ENCODE measurements at places on chromosomes 16 and 17. TPM values are rescaled to one million over a fixed set of nuclear protein-coding genes. Genes with fewer than 3 reads are reported as not detected.

The KRTAP1-1 gene
- total RNA-seq = not detected

The MT1A gene
- 62.4 TPM for total RNA-seq

The PAQR4 gene
- total RNA-seq = 36.0 TPM

The CHST6 gene
- 2.2 TPM for total RNA-seq

The NPIPA8 gene
- total RNA-seq = not detected

The CIITA gene
- not detected for total RNA-seq

The ABI3 gene
- total RNA-seq = 0.86 TPM

The CD79B gene
- not detected for total RNA-seq

The MT1E gene
- total RNA-seq = 1,203 TPM

The CES3 gene
- total RNA-seq = not detected

The SYT17 gene
- 0.07 TPM for total RNA-seq

DNA sequence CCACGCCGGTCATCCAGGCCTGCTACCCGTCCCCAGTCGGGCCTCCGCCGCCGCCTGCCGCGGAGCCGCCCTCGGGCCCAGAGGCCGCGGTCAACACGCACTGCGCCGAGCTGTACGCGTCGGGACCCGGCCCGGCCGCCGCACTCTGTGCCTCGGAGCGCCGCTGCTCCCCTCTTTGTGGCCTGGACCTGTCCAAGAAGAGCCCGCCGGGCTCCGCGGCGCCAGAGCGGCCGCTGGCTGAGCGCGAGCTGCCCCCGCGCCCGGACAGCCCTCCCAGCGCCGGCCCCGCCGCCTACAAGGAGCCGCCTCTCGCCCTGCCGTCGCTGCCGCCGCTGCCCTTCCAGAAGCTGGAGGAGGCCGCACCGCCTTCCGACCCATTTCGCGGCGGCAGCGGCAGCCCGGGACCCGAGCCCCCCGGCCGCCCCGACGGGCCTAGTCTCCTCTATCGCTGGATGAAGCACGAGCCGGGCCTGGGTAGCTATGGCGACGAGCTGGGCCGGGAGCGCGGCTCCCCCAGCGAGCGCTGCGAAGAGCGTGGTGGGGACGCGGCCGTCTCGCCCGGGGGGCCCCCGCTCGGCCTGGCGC lies 2.4 kb downstream of the HIC1 start:
- DNase-seq = no peak

DNA sequence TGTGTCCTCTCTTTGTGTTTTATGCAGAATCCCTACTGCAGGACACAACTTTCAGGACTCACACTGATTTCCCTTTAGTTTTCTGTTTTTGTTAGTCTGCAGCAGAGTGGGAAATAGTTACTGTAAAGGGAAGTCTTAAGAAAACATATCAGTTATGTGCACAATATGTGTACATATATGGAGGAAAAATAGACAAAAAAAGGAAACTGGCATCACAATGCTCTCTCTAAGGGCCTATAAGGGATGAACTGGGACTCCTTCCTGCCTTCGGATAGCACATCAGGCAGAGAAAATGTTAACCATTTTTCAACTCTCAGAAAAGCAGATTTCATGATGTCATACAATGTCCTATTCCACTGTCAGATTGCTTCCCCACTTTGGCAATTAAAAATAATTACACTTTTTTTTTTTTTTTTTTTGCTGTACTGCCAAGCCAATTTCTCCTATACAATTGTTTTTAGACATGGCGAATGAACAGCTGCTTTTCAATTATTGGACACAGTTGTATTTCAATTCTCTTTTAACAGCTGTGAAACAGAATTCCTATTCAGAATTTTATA lies 112.5 kb upstream of the KCNJ16 start:
- no peak for DNase-seq

- no peak for DNase-seq
Observed at GRCh38 chr16:1825864-1826690, 548 bp downstream of the HAGH start.

DNA sequence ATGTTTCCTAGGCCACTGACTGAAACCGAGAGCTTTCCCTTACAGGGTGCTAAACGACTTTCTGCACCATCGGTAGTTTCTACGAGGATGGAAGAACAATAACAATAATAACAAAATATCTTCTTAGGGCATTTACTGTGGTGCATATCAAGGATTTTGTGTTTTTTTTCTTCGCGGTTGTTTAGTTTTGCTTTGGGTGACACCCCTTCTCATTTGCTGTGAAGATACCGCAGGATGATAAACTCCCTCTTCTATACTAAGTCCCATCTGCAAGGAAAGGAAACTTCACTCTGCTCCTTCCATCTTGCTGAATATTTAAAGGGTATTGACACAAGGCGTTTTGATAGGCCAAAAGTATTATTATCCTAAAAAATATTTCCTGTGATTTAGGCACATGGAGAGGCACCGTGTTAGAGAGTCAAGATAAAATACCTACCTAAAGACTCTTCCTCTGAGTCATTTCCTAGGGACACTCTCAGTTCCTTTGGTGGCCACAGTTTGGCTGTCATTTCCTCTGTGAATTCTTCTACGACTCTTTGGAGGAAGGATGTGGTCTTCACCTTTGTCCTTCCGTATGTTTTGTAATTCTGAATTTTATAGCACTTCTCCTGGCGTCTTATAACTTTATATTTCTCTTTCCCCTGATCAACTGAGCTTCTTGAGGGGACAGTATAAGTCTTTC lies 318.8 kb downstream of the CDH13 start:
- DNase-seq = no peak

GRCh38 chr17:66301367-66301863 lies 998 bp upstream of the PRKCA start:
- DNase-seq = no peak

DNA sequence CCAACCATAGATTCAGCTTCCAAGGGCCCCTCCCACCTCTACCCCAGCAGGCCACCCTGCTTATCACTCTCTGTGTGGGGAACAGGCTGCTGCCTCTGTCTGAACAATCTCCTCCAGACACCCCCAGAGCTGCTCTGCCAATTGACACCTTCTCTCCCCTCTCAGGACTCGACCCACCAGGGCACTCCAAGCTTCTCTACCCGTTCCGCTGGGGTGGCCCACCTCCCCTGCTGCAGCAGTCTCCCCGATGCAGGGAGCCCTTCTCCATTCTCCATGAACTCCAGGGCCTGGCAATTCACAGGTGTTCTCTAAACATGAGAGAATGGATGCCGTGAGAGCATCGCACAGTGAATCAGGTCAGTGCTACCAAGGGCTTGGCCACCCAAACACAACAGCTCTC lies 28.3 kb upstream of the FAAP100 start:
- DNase-seq = no peak

DNA sequence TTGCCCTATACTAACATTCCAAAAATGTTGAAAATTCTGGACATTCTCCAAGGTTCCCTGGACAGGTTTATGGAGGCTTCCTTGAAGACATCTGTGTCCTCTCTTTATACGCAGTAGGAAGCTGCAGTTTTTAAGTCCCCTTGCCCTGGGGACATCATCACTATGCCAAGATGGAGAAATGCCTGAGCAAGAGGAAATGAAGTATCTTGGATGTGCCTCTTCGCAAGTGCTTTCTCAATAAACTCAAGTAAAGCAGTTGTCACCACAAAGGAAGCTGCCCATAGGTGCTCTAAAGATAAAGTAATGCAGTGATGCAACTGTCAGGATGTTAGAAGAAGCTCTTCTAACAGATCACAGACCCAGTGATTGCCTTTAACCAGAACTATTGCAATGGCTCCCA lies 71.0 kb downstream of the CDYL2 start:
- no peak for DNase-seq

- no peak for DNase-seq
Observed at GRCh38 chr16:50402298-50402895, 33.6 kb upstream of the BRD7 start.

DNA sequence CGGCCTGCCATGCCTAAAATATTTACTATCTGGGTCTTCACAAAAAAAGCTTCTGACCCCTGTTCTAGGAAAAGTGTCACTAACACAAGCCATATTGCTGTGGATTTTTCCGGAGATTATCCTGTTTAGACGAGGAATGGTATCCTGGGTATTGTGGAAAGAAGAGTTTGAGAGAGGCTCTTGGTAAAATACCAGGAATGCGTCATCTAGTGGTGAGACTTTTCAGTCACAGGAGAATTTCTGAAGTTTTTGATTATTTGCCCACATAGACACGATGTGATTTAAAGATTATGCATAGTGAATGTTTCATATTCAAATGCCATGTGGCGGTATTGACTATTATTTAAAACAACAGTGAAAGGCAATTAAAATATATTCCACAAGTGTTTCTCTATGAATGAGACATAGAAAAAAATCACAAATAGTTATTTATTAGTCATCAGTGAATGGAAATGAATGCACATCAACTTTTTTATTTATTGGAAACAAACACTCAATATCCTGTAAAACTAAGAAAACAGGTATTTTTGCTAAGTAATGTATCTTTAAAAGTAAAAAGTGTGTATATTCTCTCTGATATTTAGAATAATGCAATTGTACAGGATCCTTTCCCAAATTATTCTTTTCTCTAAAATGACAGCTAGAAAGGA lies 7.8 kb downstream of the KRT28 start:
- DNase-seq = no peak

DNA sequence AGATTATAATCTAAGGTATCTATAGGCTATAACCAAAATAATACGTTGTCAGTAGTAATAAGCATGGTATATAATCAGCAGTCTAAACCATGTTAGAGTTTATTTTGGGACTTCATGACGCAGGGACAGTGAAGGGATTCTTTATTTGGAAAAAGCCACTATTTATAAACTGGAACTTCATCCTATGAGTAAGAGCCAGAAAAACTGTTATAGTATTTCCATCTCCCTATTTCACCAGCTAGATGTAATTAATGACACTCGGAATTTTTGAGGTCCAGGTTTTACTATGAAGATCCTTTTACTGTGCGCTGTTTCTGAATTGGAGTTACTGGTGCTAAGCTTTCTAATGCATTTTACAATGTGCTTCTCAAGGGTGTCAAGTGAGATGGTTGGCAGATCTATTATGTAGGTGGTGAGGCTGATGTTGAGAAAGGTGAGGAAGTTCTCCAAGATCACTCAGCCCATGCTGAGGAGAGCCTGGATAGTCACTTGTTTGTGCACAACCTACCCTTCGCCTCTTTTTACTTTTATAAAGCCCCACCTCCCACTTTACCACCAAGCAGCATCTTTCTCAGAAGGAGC lies 149.3 kb downstream of the MSI2 start:
- no peak for DNase-seq

GRCh38 chr17:74742153-74742515 lies 5.1 kb downstream of the RAB37 start:
- DNase-seq = no peak

DNA sequence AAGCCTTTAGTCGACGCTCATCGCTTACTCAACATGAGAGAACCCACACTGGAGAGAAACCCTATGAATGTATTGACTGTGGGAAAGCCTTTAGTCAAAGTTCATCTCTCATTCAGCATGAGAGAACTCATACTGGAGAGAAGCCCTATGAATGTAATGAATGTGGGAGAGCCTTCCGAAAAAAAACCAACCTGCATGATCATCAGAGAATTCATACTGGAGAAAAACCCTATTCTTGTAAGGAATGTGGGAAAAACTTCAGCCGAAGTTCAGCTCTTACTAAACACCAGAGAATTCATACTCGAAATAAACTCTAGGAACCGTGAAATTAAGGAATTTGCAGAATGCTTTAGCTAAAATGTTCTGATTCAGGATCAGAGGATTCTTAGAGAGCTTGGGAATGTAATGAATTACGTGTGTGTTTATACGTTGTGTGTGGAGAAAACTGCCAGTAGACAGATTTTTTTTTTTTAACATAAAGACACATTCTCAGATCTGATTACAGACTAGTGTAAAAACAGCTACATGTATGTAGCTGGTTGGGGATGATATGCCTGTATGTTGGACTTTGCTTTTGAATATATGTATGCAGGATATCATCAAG lies 25.4 kb downstream of the ZFP90 start:
- no peak for DNase-seq

DNA sequence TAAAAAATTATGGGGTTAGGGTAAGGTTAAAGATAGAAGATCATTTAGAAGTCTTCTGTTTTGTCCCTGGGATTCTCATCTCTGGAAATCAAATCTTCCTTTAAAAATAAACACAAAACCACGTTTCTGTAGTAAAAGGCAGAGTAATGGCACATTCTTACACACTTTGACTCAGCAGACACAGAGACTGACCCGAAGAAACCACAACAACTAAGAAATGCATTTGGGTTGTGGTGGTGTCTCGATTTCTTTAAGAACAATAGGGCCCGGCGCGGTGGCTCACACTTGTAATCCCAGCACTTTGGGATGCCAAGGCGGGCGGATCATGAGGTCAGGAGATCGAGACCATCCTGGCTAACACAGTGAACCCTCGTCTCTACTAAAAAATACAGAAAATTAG lies 54.9 kb upstream of the MYH10 start:
- no peak for DNase-seq

DNA sequence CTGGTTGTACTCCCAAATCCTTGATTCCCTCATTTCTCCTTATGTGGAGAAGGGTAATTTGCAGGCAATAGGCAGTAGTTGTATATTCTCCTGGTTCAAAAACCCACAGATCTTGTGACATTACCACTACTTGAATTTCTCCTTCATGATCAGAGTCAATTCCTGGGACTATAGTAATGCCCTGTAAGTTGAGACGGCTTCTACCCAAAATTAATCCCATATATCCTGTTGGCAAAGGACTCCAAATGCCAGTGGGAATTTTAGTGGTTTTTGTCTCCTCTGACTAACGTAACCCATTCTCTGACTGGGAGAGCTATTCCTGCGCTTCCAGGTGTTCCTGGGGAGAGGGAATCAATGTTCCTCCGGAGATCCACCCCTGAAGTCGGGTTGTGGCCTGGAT lies 11.6 kb upstream of the ZNF689 start:
- DNase-seq = no peak

- DNase-seq = no peak
Observed at GRCh38 chr17:47763913-47764582, 31.0 kb downstream of the TBX21 start.

- DNase-seq = no peak
Observed at GRCh38 chr17:5047446-5047845, 12.2 kb upstream of the SLC52A1 start.

DNA sequence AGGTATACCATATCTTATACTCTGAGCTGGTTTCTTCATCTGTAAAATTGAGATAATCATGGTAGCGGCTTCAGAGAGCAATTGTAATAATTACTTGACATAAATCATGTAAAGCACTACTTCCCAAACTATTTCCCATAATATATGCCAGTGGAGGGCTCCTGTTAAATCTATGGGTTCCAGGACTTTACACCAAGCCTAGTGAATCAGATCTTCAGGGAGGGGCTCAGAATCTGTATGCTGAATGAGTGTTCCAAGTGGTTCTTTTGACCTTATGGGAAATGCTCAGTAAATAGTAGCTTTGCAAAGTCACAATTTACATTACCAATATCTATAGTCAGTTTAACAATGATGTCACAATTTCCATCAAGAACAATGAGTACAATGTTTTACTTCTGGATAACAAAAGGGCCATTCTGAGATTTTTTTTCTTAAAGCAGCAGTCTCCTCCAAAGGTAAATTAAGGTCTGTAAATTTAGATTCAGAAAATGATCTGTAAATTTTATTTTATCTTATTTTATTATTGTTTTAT lies 50.9 kb upstream of the NLK start:
- no peak for DNase-seq

Measured in epithelial cell of proximal tubule (primary cell).